ENCODE measurements at places on chromosomes 4 and X. TPM values are rescaled to one million over a fixed set of nuclear protein-coding genes. Genes with fewer than 3 reads are reported as not detected.

- DNase-seq, result peak; percentile 63
These were observed 161.6 kb downstream of the SMIM20 start for GRCh38 chr4:26075583-26075982.

The XAGE1A gene
- 1.9 TPM for total RNA-seq

The SLC35A2 gene
- 40.6 TPM for total RNA-seq

DNA sequence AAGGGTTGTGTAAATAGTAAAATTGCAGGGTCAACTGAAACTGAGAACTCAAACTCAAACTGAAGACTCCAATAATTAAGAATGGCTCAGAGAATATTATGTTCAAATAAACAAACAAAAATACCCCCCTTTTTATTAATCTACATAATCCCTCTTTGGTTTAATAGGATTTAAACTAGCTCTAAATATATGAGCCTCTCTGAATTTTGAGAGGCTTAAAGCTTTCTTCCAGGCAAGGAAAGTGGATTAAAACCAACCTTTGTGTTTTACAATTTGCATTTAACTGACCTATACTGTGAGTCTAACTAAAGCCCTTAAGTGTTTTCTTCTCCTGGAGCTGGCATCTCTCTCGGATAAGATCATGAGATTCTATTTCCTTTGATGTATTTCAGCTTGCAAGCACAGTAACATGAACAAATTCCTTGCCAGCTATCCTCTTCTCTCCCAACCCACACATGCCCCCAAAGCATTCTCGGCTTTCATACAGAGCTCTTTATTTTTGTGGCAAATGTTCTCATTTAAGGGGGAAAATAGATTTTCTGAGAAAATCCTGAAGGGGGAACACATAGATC, 1310.8 kb upstream of the AGA start:
- no peak for DNase-seq

DNA sequence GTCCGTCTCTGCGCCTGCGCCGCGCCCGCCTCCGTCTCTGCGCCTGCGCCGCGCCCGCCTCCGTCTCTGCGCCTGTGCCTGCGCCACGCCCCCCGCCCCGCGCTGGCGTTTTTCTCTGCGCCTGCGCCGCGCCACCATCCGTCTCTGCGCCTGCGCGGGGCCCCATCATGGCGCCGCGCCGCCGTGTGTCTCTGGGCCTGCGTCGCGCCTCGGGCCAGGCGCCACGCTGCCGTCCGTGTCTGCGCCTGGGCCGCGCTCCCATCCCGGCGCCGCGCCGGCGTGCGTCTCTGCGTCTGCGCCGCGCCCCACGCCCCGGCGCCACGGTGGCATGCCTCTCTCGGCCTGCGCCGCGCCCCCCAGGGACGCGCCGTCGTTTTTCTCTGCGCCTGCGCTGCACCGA, 51.8 kb upstream of the DUX4 start:
- no peak for DNase-seq

GRCh38 chr4:53608242-53608641, 17.0 kb upstream of the LNX1 start:
- DNase-seq, result no peak

- no peak for DNase-seq
These were observed 6.8 kb upstream of the CHRNA9 start for GRCh38 chr4:40328383-40328782.

DNA sequence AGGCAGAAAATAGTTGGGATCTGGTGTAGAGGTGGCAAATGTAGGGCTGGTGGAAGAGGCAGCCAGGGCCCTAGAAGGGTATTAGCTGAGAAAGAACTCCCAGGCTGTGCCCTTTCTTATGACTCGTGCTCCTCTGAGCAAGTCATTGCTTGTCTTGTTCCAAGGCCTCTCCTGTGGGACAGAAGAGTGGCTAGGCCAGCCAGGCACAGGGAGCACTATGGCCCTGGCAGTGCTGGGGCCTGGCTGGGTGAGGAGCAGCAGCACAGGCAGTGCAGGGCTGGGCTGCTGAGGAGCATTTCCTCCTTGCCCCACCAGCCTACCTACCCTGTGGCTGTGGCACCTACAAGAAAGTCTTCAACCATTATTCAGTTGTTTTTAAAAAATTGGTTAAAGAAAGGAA, 298.5 kb upstream of the NR3C2 start:
- no peak for DNase-seq

GRCh38 chr4:16801356-16801755, 97.1 kb downstream of the LDB2 start:
- no peak for DNase-seq

GRCh38 chr4:109447278-109447677, 13.7 kb downstream of the SEC24B start:
- DNase-seq, result no peak

GRCh38 chr4:1172228-1172851, at the start of gene SPON2:
Gene SPON2, minus strand, starts transcription at chr4:1172583.
- DNase-seq, result no peak

DNA sequence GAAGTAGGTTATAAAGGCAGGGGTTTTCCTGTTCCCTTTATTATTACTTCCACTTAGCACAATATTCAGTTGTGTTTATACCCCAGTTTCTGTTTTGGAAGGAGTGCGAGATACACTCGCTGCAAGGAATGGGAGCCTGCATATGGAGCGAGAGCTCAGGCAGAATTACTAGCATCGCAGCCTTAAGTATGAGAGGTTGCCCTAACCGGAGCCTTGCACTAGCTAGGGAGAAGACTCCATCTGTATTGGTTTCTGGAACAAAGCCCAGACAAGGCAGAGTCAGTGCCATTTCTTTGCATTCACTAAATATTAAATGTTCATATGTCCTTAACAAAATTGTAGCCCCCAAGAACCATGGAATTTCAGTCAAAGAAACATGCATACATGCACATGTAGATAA, 6.2 kb upstream of the DCTD start:
- peak; percentile 47 for DNase-seq

DNA sequence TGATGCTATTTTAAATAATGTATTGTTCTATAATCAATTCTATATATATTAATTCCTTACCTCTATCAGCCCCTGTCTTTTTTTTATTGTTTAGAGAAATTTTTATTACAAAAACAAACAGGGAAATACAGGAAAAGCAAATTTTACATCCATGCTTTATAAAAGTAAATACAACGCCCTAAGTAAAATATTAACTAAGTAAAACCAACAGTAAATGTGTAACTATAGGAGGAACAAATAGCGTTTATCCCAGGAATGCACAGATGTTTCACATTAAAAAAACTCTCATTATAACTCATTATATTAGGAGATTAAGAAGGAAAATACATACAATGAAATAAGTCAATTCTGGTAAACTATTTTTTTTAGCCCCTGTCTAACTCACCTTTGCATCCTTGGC, 8.2 kb upstream of the ITM2A start:
- no peak for DNase-seq

DNA sequence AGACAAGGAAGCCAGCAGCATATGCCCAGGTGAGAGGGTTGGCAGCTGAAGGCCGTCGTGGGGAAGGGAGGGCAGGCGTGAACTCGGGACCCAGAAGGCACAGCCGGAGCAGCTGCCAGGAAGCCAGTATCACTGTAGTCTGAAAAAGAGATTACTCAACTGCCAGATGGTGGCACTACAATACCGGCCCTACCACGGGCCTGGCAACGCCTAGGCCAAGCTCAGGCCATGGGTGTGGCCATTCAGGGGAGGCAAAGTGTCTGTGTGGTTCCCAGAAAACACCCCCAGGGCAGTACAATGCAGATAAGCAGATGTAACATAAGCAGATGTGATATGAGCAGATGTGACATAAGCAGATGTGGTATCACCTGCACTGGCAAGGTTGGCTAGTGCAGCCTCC, 236.0 kb downstream of the AFAP1 start:
- DNase-seq, result peak; percentile 48

GRCh38 chrX:45056428-45057145, 144.1 kb downstream of the DIPK2B start:
- DNase-seq, result no peak

The NXF2 gene
- total RNA-seq, result not detected

DNA sequence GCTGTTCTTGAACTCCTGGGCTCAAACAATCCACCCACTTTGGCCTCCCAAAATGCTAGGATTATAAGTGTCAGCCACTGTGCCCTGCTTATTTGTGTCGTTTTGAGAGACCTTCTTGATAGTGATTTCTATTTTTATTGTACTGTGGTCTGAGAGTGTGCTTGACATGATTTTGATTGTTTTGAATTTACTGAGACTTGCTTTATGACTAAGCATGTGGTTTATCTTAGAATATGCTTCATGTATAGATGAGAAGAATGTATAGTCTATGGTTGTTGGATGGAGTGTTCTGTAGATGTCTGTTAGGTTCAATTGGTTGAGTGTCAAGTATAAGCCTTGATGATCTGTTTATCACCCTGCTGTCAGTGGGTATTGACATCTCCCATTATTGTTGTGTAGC, 789.3 kb downstream of the IL1RAPL1 start:
- DNase-seq, result no peak

GRCh38 chr4:173243321-173243720, 74.7 kb downstream of the GALNT7 start:
- DNase-seq, result peak; percentile 57

The KCND1 gene
- 0.59 TPM for total RNA-seq

DNA sequence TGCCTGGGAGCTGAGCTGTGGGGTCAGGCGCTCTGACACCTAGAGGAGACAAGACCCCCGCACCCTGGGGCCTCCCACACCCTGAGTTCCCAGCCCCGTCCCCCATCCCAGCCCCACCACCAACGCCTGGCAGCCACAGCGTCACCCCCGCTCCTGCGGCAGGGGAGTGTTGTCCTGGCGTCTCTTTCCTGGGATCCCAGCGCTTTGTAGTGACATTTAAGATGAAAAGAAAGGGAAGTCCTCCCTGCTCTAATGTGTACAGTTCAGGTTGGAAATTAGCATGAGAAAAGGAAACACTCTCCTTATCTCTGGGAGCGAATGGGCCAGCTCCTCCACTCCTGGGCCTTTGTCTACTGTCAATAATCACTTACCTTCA, 112.1 kb downstream of the FAM53A start:
- DNase-seq, result no peak

- no peak for DNase-seq
These were observed 338.7 kb upstream of the IGFBP7 start for GRCh38 chr4:57448901-57449300.

DNA sequence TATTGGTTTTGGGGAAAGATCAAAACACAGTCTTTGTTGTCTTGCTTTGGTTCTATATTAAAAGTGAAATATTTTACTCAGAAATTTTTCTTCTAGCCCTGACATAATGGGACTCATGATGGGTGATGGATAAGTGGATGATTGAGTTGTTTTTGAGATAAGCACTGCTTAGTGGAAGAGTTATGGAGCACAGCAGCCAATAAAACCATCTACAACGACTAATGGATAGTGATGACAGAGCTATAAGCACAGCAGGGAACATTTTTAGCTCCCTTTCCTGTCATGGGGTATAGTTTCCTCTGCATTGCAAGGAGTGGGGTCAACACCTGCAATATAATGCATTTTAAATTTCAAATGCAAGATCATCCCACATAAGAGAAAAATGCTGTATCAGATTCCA, 812.4 kb downstream of the STPG2 start:
- no peak for DNase-seq

DNA sequence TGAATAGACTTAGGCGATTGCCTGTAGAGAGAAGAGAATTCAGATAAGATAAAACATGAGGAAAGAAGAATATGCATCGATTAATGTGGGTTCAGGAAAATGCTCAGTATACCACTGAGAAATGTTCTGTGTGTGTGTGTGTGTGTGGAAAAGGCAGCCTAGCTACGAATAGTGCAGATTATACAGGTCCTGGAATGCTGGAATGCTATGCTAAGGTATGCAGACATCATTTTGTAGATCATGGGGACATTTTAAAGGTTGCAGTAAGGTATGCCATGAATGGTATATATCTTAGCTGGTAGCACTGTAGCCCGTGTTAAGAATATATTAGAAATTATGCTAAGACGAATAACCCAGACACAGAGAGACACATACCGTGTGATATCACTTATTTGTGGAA, 267.9 kb downstream of the TLL1 start:
- no peak for DNase-seq

GRCh38 chr4:138448169-138448568, 206.0 kb upstream of the SLC7A11 start:
- DNase-seq, result peak; percentile 5

The NAT8L gene
- 0.10 TPM for total RNA-seq

The ERCC6L gene
- 27.4 TPM for total RNA-seq

DNA sequence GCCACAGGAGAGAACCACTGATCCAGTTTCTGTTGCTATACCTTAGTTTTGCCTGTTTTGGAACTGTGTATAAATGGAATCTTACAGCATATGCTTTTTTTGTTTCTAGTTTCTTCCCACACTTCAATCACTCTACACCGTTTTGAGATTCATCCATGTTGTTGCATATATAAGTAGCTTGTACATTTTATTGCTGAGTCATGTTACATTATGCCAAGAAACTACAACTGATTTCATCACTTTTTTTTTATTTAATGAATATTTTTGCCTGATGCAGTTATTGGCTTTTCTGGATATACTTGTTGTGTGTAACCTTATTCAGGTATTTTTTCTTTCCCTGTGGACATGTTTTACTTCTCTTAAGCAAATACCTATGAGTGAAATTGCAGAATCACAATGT, 1135.9 kb downstream of the RAPGEF2 start:
- DNase-seq, result no peak

The SYP gene
- 0.59 TPM for total RNA-seq

The MAGEA12 gene
- 93.6 TPM for total RNA-seq

The DCAF8L2 gene
- total RNA-seq, result not detected

DNA sequence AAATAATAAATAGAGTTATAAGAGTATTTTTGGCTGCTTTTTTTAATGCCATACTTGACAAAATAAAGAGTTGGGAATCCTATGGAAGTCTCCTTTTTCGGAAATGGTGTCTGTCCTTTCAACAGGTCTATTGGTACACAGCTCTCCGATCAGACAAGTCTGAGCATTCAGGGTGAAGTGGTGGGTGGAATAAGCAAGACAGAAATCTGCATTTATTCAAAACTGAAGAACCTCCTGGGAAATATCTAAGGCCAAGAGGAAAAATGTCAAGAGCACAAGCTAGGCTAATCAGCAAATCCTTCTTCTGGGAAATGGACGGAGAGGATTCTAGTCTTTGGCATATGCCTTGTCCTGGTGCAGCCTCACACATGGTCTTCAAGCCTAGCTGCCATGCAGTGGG, 309.0 kb downstream of the CENPC start:
- DNase-seq, result no peak

The DCAF12L1 gene
- total RNA-seq, result not detected

- DNase-seq, result no peak
These were observed 331.7 kb downstream of the HNRNPD start for GRCh38 chr4:82042042-82042441.

The TNMD gene
- not detected for total RNA-seq

DNA sequence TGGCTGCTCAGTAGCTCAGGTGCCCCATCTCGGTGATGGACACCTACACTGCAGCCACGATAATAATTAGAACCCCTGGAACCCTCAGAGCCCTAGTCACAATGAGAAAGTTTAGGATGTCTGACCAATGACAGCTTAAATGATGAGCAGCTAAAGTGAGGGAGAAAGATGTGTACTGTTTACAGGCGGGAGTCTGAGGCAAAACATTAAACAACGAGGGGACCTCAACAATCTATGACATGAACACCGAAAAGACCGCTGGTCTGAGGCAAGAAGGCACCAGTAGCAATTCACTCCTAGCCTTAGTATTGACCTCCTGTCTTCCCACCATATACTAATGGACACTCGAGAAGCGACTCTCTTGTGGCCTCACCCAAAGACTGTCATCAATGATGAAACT, 369.5 kb upstream of the SMIM31 start:
- no peak for DNase-seq

- no peak for DNase-seq
These were observed 529.4 kb upstream of the AMOT start for GRCh38 chrX:113370006-113370405.

The STPG2 gene
- total RNA-seq, result not detected

Measured in RPMI7951 (cell line).